ENCODE measurements at places on chromosomes 2 and 18. TPM values are rescaled to one million over a fixed set of nuclear protein-coding genes. Genes with fewer than 3 reads are reported as not detected.

REG3G gene
- total RNA-seq = not detected

CYP27C1 gene
- total RNA-seq = not detected

CAPN14 gene
- total RNA-seq = not detected

TOGARAM2 gene
- 10.0 TPM for total RNA-seq

FAP gene
- not detected for total RNA-seq

ANO7 gene
- total RNA-seq = 0.31 TPM

SMYD1 gene
- not detected for total RNA-seq

AOX1 gene
- total RNA-seq = not detected

POTEC gene
- total RNA-seq = not detected

TMEM127 gene
- 31.8 TPM for total RNA-seq

All from activated CD8-positive, alpha-beta T cell treated with anti-CD3 and anti-CD28 coated beads, Interleukin-2, amount 10 ng/mL, durations not matched to agents 7 days and 5 days (primary cell).